ENCODE measurements at places on chromosomes 7 and 10.

- DNase-seq = no peak
These were observed 469.7 kb downstream of the PARD3 start for GRCh38 chr10:34345383-34345782.

GRCh38 chr7:36583318-36583717 lies 141.0 kb downstream of the AOAH start:
- no peak for DNase-seq

DNA sequence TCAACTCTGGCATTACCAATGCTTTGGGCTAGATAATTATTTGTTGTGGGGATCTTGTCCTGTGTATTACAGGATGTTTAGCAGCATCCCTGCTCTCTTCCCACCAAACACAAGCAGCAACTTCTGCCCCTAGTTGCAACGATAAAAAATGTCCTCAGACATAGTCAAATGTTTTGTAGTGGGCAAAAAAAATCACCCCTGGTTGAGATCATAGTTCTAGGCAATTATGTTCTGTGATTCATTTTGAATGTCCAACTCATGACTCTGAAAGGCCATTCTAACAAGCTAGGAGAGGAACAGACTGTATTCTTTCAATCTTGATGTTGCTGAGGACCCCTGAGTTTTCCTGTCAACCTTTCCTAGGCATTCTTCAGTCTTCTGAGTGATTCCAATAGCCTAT lies 79.5 kb downstream of the RTKN2 start:
- no peak for DNase-seq

- no peak for DNase-seq
These were observed 21.1 kb upstream of the MACC1 start for GRCh38 chr7:20238194-20238753.

DNA sequence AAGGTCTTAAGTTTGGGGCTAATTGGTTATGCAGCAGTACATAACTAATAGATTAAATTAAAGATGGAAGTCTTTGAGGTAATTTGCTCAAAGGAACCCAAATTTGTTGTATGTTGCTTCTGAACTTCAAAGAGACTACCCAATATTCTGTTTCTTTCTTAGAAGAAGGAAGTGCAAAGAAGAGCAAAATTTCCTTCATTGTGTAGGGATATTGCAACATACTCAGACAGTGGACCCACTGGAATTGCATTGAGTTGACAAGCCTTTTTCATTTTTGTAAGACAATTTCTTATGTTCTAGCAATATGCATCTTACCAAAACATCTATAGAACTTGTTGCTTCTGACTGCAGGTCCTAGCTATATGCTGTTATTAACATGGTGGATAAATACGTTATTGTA lies 527.8 kb downstream of the SH2D4B start:
- no peak for DNase-seq
